Brain pericyte (primary cell): ENCODE measurements at places on chromosomes 1 and 21.

- DNase-seq: no peak
These were observed 223.9 kb downstream of the TGFB2 start for GRCh38 chr1:218568962-218569550.

DNA sequence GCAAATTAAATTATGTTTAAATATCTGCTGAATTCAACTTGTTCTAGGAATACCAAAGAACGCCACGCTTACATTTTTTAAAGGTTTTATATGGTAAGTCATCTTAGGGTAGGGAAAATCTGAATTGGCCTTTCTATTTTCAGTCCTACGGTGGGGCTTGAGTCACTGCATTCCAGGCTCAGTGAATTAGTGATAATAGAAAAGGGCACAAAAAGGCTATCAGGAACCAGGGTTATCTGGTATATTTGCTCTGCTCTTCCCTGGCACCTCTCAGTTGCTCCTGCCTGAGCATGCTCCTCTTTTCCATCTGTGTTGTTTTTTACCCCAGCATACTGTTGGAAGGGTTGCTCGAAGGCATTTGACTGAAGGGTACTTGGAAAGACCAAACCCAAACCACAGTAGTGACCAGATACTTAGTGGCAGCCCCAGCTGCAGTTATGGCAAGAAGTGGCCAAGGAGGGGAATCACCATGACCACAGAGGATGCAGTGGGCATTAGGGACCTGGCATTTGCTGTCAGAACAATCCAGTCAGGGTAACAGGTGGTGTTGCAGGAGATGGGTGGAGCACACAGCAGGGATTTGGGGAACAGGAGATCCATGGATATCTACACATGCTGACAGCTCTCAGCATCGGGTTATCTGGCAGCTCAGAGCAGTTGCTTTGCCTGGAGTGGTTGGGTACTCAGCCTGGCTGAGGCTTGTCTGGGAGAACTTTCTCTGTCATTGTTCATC, 2.3 kb downstream of the OVAAL start:
- no peak for DNase-seq

- DNase-seq: no peak
These were observed 17.7 kb upstream of the KLHDC7A start for GRCh38 chr1:18463063-18463462.

DNA sequence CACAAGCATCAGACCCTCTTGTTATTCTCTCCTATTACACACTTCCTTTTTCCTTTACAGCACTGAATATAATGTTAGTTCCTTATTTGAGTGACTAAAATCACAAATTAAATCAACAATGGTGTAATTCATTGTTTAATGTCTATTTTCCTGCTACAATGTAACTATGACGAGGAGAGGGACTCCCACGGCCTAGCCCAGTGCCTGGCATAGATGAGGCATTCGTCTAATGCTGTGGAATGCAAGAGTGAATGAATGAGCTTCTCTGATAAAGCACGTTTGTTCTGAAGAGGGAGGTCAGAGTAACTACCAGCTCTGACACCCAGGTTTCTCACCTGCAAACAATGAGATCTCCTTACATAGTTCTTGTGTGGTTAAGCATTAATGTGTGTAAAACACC, 479.4 kb downstream of the OMA1 start:
- DNase-seq: no peak

GRCh38 chr1:212366901-212367300, 47.8 kb downstream of the PACC1 start:
- no peak for DNase-seq

- no peak for DNase-seq
These were observed 1.2 kb downstream of the ANP32E start for GRCh38 chr1:150234566-150235293.

GRCh38 chr1:6475381-6476133, 9.6 kb upstream of the TNFRSF25 start:
- DNase-seq: no peak
